ENCODE measurements at places on chromosomes 13 and 19.
A peak's percentile ranks its signal among the peaks of the same experiment; 100 is the strongest.

DNA sequence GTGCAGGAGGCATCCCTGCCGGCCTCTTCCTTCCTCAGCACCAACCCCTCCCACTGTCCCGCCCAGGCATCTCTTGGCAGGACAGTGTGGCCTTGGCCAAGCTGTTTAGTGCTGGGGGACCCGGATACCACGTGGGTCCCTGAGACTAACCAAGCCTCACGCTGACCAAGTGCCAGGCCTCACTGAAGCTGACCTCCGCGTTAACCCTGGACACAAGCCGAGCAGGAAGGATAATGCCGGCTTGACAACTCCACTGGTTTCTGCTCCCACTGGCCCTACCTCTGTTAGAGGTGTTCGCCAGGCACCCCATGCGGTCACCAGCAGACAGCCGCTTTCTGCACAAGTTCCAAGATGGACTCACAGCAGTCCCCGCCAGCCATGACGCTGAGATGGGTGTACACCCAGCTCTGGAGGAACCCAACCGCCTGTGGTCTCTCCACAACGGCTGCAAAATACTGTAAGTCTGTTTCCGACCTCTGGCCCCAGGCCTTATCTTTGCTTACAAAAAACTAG is 12.4 kb downstream of the GRTP1 start:
- DNase-seq = no peak

- peak; percentile 62 for DNase-seq
Observed at GRCh38 chr19:38736036-38736412, 8.2 kb downstream of the CAPN12 start.

DNA sequence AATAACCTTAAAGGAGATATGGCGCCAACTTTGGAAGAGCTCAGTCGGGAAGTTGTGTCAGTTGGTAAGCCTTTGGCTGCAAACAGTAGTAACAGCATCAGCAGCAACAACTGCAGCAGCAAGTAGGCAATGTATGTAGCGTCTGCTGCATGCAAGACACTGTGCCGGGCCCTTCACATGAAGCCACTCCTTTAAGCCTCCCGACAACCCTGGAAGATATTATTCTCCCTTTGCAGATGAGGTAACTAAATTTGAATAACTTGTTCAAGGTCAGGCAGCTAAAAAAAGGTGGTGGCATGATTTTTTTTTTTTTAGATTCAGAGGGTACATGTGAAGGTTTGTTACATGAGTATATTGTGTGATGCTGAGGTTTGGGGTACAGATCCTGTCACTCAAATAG is 19.7 kb downstream of the SIPA1L3 start:
- no peak for DNase-seq

DNA sequence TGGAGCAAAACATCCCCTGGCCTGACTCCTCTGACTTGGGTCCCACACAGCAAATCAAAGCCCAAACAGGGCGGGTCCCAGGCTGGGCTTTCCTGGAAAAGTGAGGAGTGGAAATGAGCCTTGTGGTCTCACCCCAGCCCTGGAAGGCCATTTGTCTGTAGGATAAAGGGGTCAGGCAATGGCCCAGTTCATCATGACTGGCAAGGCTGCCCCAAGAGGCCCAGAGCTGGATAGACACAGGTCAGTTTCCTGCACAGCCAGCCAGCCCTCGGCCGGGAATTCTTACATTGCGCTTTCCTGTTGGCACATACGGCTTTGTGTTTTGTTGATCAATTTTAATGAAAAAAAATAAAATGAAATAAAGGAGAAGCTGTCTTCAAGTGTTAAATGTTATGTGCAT is 174.3 kb downstream of the TSHZ3 start:
- no peak for DNase-seq

DNA sequence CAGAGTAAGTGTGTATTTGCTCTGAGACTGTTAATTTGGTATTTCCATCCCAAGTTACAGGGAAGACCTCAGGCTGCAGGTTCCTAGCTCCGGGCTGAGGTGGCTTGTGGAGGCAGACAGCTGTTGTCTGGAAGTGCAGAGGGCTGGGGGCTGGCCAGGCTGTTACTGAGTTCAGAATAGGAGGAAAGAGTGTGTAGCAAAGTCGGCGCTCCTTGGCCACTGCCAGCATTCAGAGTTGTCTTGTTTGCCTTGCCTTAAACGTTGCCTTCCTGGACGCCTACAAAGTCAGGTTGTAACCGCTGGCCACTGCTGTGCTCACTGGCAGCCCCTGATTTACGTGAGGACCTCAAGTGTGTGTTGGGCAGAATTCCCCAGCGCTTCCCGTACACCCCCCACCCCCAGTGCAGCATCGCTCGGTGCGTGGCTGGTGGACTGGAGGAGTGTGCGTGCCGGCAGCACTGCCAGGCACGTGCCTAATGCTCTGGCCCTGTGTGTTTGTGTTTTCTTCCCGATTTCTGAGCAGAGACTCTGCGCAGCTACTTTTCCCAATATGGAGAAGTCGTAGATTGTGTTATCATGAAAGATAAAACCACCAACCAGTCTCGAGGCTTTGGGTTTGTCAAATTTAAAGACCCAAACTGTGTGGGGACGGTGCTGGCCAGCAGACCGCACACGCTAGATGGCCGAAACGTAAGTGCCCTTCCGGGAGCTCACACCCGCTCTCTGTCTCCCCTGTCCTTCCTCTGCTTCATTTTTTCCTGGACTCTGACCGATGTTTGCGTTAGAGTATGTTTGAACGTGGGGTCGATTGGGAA is 10.5 kb downstream of the DAZAP1 start:
- DNase-seq = no peak

GRCh38 chr13:52832313-52832712 is 16.1 kb downstream of the PCDH8 start:
- DNase-seq = no peak

GRCh38 chr19:39515551-39516191 is 732 bp downstream of the SELENOV start:
- DNase-seq = no peak

- no peak for DNase-seq
Observed at GRCh38 chr13:109274188-109274821, 512.1 kb downstream of the IRS2 start.

DNA sequence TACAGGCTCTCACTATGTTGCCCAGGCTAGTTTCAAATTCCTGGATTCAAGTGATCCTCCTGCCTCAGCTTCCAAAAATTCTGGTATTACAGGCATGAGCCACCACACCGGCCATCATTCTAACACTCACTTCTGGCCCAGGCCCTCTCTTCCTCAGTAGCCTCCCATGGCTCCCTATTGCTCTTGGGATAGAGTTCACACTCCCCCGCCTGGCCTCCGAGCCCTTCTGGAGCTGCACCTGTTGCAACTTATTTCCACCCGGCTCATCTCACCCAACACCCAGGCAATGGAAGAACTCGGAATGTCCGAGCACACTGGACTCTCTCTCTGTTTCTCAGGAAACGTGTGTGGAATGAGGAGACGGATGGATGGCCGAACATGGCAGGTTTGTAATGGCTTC is 9.0 kb upstream of the SBK3 start:
- no peak for DNase-seq

- no peak for DNase-seq
Observed at GRCh38 chr13:100443998-100444328, 144.6 kb downstream of the GGACT start.

- no peak for DNase-seq
Observed at GRCh38 chr19:46226438-46226973, 3.0 kb upstream of the IGFL1 start.

DNA sequence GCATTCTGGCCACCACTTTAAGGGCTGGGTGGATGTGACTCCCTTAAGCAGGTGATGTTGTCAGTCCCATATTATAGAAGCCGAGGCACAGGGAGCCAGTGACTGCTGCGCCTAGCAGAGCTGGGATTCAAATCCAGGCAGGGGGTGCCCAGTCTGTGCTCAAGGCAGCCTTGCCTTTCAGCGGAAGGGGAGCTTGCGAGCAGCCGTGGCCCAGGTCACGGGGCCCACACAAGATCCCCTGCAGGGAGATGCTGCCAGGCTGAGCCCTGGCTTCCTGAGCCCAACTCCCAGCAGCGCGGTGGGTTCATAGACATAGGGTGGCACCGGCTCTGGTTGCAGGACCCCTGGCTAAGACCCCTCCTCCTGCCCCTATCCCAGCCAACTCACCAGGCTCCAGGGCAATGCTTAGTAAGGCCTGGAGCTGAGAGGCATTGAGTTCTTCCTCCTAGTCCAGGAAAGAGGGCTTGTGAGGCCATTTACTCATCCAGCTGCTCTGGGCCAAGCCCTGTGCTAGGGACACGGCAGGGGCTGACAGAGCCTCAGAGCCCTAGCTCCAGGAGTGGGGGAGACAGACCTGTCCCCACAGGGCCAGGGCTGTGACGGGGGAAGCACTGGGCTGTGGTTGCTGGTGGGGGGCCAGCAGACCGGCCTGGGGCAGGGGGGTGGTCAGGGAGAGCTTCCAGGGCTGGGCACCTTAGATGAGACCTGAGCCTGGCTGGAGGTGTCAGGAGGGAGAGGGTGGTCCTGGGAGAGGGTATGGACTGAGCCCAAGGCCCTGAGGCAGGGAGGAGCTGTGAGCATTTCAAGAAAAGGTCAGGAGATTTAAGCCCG is 9.6 kb downstream of the CAPN12 start:
- DNase-seq = peak; percentile 23

GRCh38 chr13:36998624-36999041 is 507 bp downstream of the ALG5 start:
- peak; percentile 11 for DNase-seq

- no peak for DNase-seq
Observed at GRCh38 chr19:1601613-1602064, 3.6 kb downstream of the UQCR11 start.

DNA sequence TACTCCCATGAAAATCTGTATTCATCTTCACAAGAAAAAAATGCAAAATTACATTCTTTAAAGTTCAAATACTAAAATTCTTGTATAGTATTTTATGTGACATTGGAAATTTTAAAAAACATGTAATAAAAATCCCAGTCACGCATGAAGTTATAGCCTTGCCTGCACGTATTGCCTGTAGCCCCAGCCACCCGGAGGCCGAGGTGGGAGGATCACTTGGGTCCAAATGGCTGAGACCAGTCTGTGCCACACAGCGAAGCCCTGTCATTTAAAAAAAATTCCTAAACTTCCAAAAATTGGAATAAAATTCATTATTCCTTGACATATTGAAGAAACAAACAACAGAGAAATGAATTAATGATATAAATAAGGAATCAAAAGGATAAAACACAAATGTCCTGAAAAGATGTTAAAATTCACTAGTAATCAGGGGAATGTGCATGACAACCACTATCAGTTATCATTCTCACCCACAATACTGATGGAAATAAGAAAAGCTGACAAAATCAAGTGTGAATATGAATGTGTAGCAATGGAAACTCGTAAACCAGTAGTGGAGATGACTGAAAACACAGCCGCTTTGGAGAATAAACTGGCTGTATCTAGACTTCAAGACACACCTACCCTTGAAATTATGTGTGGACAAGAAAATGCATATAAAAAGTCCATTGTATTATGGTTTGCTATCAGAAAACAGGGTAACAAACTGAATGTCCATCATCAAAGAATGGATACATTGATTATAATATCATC is 7.5 kb downstream of the CARD8 start:
- no peak for DNase-seq

GRCh38 chr19:5017235-5017634 is 48.3 kb downstream of the KDM4B start:
- no peak for DNase-seq

- no peak for DNase-seq
Observed at GRCh38 chr19:48595833-48596232, 10.7 kb upstream of the SPACA4 start.

GRCh38 chr19:33751436-33751770 is 45.3 kb upstream of the KCTD15 start:
- DNase-seq = no peak

Measured in T-helper 2 cell treated with Interferon-gamma antibody and Interleukin-4, amounts not matched to agents 5 μg/mL and 100 μg/mL, for 36 hours (primary cell).